Sigmoid colon (tissue), 7 donors: ENCODE measurements at places on chromosomes 4 and X.

DNA sequence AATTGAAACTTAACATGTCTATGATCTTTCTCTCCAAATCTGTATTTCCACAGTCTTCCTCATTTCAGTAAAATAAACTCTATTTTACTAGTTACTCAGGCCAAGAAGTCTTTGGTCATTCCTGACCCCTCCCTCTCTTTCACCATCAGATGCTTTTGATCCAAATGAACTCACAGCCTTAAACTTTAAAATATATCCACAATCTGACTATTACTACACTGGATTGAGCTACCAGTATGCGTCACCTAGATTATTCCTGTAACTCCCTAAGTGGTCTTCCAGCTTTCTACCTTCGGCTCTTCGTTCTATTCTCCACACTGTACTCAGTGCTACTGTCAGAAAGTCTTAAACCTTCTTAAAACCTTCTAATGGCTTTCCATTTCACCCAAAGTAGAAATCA is 195.1 kb downstream of the FBXW7 start:
- no peaks in the 10 kb centered on the region for H3K27me3 ChIP-seq
- no peak for DNase-seq
- no peaks in the 10 kb centered on the region for H3K4me1 ChIP-seq
- peaks cover 10% of the 10 kb centered on the region for H3K36me3 ChIP-seq
- H3K27ac ChIP-seq, result no peak overlapping the region

DNA sequence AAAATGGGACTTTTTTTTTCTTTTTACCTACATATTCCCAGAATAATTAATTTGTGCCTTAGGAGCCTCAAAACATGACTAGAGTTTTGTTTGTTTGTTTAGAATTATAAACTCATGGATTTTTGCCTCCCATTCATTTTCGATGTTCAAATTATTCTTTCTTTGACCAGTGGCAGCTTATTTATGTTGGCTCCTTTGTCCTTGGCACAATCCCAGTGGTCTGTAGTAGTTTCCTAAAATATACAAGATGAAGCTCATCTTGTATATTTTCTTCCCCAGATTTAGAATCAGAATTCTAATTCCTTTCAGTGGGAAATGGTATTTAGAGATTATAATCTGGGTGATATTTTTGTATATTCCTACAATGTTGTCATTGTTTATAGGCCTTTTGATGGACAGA is 27.2 kb downstream of the DCK start:
- H3K27me3 ChIP-seq, result no peaks in the 10 kb centered on the region
- H3K27ac ChIP-seq, result no peak overlapping the region
- H3K36me3 ChIP-seq, result no peaks in the 10 kb centered on the region
- H3K4me3 ChIP-seq, result no peak overlapping the region
- H3K4me1 ChIP-seq, result peaks cover 11% of the 10 kb centered on the region

DNA sequence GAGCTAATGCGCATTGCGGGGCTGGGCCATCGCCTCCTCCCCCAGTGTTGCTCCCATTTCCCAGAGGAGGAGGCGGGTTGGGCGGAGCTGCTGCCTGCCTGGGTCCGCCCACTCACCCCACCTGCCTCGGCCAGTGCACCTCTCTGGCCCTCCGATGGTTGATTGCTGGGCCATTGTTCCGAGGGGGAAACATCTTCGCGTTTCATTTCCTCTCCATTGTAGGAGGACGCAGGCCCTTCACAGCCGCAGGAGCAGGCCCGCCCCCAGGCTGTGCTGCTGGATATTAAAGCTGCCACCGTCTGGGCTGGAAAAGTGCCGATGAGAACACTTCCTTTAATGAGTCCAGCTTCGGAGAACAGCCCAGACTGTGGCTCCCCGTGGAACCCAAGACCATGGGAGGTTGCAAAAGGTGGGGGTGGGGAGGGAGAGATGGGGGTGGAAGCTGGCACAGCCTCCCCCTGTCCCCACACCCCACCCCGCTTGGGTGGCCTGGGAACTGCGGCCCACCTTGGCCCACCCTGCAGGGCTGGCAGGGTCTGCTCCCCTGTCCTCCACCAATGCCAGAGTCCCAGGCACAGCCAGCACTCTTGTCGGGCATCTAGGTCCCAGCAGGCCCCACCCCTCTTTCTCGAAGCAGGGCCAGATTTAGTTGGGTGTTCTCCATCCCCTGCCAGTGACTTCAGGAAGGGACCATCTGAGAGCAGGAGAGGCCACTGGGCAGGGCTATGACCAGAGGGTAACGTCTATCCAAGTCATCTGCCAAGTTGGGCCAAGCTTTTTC is 96.6 kb downstream of the ADRA2C start:
- no peak for DNase-seq
- no peaks in the 10 kb centered on the region for H3K4me1 ChIP-seq
- H3K4me3 ChIP-seq, result no peak overlapping the region
- H3K27me3 ChIP-seq, result peaks cover 71% of the 10 kb centered on the region

DNA sequence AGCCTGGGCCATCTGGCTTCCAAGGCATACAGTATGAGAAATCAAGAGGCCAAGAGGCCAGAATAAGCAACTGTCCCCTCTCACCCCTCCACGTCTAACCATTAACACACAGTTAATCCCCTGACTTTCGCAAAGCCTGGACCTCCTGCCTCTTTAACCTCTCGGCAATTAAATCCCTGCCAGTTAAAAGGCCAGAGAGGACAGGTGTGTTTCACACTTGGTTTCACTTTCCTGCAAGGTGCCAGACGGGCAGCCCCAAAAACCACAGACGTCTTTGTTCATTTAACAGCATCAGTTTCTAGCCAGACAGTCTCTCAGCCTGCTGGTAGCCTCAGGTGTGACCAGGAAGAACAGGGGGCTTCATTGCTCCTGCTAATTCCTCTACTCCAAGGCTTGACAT is 91.1 kb upstream of the KIT start:
- no peaks in the 10 kb centered on the region for H3K36me3 ChIP-seq
- no peak for DNase-seq
- no peak overlapping the region for H3K4me3 ChIP-seq

DNA sequence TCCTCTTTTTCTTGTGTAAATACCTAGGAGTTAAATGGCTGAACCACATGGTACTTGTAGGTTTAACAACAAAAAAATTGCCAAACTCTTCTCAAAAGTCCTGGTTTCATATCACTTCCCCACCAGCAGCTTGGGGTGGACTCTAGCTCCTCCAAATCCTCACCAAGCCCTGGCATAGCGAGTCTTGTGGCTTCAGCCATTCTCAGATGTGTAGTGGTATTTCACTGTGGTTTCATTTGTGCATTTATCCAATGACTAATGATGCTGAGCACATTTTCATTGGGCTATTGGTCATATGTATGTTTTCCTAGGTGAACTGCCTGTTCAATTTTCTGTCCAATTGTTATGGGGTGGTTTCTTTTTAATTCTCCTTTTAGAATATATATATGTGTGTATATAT is 249.3 kb downstream of the NLGN4X start:
- no peak for DNase-seq
- H3K4me1 ChIP-seq, result no peaks in the 10 kb centered on the region
- H3K4me3 ChIP-seq, result no peak overlapping the region
- no peaks in the 10 kb centered on the region for H3K27me3 ChIP-seq
- no peaks in the 10 kb centered on the region for H3K36me3 ChIP-seq

DNA sequence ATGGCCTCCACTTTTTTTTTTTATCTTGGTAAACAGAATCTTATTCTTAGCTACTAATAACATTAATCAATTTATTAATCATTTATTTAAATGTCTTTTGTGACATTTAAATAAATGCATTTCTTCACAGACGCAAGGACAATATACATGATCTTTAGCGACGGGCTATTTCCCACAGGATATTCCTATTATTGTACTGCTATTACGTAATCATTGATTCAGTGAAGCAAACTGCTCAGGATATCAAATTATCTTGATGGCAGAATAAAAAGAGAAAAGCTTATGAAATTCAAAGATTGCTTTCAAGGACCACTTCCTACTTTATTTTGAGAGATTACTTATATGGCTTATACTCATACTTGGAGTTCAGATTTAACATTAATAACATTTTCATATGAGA is 114.1 kb downstream of the FAM9B start:
- H3K27me3 ChIP-seq, result no peaks in the 10 kb centered on the region
- no peak overlapping the region for H3K4me3 ChIP-seq

DNA sequence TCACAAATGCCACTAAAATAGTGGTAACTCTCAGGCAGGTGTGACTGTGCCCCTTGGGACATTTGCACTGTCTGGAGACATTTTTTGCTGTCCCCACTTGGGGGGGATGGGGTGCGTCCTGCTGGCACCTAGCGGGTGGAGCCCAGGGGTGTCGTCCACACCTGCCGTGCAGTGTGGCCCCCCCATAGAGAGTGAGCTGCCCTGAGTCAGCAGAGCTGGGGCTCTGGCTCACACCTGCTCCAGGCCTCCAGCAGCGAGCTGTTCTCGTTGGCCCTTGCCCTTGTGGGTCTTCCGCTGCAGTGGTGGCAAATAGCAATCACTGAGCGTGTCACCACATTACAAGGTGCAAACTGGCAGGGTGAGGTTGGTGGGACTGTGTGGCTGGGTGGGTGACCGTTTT is 64.6 kb downstream of the CLDN34 start:
- no peak overlapping the region for H3K4me3 ChIP-seq
- peaks cover 25% of the 10 kb centered on the region for H3K4me1 ChIP-seq
- H3K36me3 ChIP-seq, result no peaks in the 10 kb centered on the region
- no peaks in the 10 kb centered on the region for H3K27me3 ChIP-seq
- peak; percentile 48 for DNase-seq
